Stimulated activated CD8-positive, alpha-beta memory T cell treated with anti-CD3 and anti-CD28 coated beads, Interleukin-15, amount 100 ng/mL, for 48 hours (primary cell): ENCODE measurements at places on chromosomes 1 and 21.

GRCh38 chr1:105427543-105427942 lies 1628.9 kb upstream of the PRMT6 start:
- no peak for DNase-seq

DNA sequence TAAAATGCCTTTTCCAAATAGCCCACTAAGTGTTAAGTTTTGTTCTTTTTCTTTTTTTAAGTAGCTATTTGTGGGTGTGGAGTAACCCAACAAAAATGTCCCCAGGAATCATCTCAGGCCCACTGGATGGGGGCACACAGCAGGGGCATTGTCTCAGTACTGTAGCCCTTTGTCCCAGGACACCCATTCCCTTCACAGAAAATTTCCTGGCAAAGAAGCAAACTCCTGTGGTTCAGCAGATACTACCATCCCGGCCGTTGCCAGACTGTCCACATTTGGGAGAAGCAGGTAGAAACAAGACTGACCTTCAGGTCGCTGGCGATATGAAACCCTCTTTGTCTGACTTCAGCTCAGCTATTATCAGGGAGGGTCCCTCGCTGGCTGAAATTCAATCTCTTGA lies 23.7 kb upstream of the SRRM1 start:
- no peak for DNase-seq

GRCh38 chr1:47147047-47147785 lies 10.0 kb downstream of the CYP4A22 start:
- no peak for DNase-seq

- DNase-seq = no peak
Observed at GRCh38 chr1:91054780-91055481, 33.1 kb upstream of the ZNF644 start.

DNA sequence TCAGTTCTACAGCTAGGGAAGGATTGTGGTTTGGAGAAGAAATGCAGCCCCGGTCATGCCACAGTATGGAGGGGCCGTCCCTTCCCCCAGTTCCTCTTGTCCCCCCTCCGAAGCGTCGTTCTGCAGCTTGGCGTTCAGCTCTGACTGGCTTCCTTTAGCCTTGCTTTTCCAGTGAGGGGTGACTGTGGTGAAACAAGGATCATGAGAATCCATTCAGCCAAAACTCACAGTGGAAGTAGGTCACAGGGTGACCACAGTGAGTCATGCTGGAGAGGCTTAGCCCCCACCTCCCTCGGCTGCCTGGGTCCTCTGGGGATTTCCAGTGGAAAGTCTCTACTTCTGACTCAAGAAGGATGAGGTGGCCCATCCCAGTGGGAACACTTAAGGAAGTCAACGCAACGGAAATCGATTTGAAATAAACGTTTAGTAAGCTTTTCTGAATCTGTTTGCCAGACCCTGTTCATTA lies 37.3 kb upstream of the COL6A2 start:
- peak; percentile 43 for DNase-seq

GRCh38 chr1:60235275-60235674 lies 161.7 kb upstream of the C1orf87 start:
- no peak for DNase-seq

DNA sequence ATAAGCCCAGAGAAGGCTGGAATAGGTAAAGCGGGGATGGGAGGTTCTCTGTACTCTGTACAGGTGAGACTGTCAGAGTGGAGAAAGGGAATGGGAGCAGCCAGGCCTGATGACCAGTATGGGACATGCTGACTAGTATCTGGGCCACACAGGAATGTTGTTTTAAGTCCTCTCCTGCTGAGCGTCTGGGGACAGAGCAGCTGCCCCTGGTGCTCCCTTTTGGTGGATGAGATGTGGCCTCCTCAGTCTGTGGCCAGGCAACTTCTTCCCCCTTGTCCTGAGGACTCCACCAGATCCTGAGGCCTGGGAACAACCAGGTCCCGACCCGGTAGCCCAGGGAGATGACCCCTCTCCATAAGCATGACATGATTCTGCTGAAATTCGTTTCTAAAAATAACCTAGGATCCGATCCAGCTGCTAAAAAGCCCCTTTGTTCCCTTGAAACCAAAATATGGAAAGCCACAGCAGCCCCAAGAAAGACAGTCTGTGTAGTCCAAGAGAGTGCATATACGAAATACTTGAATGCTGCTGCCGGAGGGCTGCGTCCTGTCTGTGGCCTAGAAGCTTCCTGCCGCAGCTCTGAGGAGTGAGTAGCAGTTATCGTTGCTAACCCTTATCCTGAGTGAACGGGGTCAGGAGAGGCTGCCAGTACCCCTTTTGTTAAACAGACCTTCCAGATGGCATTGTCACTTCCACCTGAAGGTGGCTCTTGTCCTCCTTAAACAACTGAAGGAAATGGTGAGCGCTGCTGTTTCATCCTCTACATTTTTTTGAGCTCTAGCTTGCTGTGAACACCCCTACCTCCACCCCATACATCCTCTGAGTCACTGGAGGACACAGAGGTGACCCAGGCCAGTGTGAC lies 47.1 kb downstream of the ATP2B4 start:
- DNase-seq = peak; percentile 49

DNA sequence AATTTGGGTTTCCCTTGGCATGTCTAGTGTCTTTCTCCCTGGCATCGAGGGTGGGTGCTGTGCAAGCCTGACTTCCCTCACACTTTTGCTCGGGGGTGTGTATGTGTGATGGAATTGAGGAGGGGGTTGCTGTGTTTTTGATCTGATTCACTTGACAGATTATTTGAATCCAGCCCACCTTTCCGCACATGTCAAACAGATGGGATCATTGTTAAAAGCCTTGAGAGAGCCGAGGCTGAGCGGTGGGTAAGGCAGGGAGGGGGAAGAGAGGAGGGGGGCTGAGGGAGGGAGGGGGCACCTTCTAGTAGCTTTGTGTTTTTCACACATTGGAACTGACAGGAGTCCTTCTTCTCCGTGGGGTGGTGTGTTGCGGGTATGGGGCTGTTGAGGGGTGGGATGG lies 90.0 kb downstream of the PAPPA2 start:
- no peak for DNase-seq

DNA sequence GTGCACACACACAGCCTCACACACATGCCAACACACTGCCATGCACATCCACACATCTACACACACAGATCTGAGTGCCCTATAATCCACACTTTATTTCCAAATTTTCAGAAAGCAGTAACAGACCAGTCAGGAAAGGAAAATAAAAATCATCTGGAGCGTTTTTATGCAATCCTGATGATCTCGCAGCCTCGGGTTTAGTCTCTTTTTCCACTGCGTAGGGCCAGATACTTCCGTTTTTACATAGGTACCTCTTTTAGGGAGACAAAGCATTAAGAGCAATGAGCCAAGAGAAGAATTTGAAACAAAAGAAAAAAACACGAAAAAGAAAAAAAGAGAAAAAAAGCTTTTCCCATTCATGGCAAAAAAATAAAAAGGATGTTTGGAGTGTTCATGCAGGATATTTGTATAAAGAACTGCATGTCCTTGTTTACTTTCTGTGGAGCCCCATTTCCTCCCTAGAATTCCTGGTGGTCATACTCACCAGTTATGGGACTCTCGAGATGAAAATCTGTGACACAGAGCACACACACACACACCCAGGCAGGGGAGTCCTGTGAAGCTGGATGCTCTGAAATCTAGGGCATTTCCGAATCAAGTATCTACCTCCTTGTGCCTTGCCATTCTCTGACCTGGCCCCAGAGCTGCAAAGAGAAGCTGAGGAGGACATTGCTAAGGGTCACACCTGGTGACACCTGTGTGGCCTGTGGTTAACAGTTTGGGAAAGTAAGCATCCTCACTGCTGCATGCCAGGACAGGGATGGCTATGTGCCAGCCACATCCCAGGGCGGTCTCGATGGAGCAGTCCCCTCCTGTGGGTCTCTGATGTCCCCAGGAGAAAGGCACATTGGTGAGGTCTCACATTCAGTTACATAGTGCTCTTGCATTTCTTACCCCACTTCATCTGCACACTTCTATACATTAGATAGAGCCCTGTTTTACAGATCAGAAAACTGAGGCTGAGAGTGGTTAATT lies 83.6 kb downstream of the RUNX1 start:
- no peak for DNase-seq
